ENCODE measurements at places on chromosomes 7 and 10.

GRCh38 chr10:89369156-89370105, 8.4 kb upstream of the IFIT1B start:
- DNase-seq: no peak

GRCh38 chr7:51101111-51101757, 215.4 kb downstream of the COBL start:
- DNase-seq: no peak

- DNase-seq: no peak
Observed at GRCh38 chr10:86391986-86392722, 25.6 kb upstream of the GRID1 start.

DNA sequence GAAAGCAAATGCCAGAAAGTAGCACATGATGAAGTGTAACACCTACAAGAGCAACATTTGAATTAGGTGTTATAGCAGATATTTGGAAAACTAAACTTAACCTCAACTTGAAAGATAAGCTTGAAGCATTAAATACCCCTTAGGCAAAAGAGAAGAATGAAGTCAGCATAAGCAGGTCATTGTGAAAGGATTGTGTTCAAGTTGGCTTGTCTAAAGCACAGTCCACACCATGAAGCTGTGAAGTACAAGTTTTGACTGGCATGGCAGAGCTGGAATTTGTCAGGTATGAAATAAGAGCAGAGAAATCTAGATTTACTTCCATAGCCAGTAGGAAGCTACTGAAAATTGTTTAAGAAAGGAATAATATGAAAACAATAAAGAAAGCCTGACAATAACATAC, 480.3 kb upstream of the POT1 start:
- no peak for DNase-seq

GRCh38 chr7:124085179-124085578, 52.3 kb upstream of the TMEM229A start:
- no peak for DNase-seq

DNA sequence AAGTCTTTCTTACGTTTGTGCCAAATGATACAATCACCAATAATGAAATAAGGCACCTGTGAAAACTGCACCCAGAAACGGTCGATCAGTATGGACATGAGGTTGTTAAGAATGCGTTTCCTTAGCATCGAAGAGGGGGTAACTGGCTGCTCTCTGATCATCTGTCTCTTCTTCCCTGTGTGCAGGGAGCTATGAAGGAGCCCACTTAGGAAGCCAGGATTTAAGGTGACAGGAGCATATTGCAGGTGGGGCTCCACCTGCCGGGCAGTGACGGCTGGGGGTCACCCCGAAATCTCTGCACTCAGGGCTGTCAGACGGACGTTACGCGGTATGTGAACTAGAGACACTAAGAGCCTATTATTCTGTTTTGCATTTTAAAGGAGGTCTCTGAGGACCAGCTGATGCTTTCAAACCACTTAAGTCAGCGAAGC, 64.5 kb downstream of the CARD11 start:
- DNase-seq: no peak

GRCh38 chr7:8365499-8366110, 67.8 kb upstream of the NXPH1 start:
- DNase-seq: peak; percentile 46

GRCh38 chr7:140263277-140263676, 86.5 kb upstream of the KDM7A start:
- no peak for DNase-seq

GRCh38 chr10:73597346-73597745, 6.2 kb upstream of the USP54 start:
- no peak for DNase-seq

DNA sequence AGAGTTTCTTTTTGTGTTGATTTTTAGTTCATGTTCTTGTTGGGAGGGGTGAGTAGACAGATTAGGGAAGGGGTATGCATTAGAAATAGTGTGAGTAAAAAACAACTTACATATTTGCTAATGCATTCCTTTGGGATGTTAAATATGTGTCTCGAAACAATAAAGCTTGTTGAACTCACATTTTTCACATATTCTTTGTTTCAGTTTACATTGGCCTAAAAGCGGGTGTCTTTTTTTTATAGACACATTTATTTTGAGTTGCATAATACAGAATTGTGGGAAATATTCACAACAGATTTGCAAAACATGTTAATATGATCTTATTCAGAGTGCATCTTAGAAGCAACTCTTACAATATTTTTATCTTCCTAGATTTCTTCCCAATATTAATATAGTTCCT, 337.5 kb upstream of the CNTNAP2 start:
- no peak for DNase-seq

- no peak for DNase-seq
Observed at GRCh38 chr7:131726686-131727085, 170.3 kb upstream of the PODXL start.

- DNase-seq: no peak
Observed at GRCh38 chr10:69317175-69317604, 38.9 kb downstream of the HK1 start.

DNA sequence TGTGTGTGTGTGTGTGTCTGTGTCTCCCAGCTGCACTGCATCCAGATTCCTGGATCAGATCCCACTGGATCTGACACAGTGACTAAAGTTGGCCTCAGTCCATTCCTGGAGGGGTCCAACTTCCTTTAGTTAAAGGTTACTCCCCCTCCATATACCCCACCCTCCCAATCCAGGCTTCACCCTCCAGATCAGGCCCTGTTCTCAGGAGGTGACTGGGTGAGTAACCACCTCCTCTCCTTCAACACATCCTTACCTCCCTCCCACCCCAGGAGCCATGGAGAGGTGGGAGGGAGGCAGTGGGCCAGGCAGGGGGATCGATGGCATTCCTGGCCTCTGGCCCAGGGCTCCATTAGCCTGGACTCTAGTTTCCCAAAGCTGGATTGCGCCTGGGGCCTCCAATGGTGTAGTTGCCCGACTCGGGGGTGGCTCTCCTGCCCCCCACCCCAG, 11.3 kb downstream of the KCNIP2 start:
- DNase-seq: no peak
